ENCODE measurements at places on chromosomes 4 and X.

DNA sequence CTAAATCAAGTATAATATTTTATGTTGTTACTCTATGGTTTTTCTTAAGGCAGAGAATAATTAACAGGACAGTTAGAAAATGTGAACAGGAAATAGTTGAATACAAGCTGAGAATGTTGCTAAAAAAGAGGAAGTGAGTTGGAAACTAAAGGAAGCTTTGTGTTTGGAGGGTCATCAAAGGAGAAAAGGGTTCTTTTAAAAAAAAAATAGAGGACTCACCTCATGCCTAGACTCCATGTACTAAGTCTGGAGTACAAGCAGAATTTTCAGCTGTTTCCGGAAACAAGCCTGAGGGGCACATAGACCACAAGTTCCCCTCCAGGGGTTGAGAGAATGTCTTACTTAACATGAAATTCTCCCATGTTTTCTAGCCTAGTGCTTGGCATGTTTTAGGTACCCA, 20.1 kb upstream of the MAP7D3 start:
- no peak for DNase-seq

DNA sequence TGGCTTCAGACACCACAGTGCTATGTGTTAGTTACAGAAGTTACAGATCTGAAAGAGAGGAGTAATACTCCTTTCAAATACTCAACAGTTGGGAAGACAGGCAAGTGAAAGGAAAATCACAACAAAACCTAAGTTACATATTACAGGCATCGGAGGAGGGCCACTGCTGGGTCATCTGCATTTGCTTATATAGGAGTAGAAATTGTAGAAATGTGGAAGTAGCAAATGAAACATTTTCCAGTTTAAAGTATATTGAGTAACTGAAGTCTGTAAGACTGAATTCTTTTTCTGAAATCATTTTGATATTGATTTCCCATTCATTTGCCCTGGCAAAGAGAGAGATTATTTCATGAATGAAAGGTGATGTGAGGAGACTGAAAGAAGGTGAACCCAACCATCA, 201.7 kb downstream of the SPRY1 start:
- DNase-seq: no peak

DNA sequence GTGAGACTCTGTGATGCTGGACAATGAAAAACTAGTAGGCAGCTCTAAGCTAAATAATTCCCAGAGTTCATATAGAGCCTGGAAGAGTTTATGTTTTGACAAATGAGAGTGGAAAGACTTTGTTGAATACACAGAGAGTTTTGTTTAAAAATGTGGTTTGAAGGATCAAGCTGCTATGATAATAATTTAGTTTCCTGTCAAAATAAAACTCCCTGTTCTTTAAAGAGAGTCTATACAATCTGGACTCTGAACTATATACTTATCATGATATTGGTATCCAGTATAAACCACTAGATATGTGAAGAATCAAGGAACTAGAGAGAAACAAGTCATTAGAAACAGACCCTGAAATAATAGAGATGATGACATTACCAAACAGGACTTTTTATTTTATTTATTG, 158.6 kb downstream of the C4orf33 start:
- no peak for DNase-seq

GRCh38 chr4:19259920-19260319, 991.8 kb upstream of the SLIT2 start:
- DNase-seq: no peak

- no peak for DNase-seq
Measured at GRCh38 chrX:102849396-102849795, 87.7 kb upstream of the RAB40AL start.

DNA sequence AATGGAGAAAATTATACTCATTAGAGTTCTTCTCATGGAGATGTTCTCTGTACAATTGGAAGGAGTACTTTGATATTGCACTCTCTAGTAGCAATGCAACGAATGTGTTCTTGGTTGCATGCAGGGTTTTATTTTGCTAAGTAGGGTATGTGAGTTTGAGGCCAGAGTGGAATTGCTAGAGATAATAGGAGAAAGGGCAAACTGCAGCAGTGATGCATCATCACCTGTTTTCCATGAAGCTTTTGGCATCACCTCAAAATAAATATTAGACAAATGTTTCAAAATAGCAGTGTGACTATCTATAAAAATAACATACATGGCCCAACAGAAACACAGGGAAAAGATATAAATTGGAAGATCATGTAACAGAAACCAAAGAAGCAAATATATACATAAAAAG, 93.3 kb downstream of the TIGD2 start:
- no peak for DNase-seq

DNA sequence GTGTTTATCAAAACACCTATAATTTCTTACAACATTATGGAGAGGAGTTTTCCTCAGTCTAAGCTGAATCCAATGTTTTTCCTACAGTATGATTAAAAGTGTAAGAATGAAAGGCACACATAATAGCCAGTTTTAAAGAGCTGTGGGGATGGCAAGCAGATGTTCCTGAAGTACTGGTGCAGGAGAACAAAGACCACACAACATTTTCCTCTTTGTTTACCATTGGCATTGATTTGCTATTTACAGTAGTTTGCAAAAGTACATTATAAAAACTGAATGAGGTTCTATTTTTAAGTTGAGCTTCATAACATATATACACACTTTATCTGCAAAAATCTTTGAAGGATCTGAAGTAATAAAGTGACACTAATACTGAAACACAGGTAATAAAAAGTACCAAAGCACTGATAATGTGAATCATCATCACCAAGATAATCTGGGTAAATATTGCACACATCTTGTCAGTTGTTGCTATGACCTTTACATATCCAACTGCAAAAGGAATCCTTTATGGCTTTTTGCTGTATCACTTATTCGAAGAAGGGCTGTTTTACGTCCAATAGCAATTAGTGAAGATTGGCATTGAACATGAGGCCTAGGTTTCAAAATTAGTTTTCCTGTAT, 22.5 kb downstream of the TCEAL1 start:
- DNase-seq: no peak

- DNase-seq: no peak
Measured at GRCh38 chrX:111322231-111322855, 52.1 kb upstream of the CAPN6 start.

- peak; percentile 20 for DNase-seq
Measured at GRCh38 chr4:84792366-84793301, 173.9 kb downstream of the WDFY3 start.

DNA sequence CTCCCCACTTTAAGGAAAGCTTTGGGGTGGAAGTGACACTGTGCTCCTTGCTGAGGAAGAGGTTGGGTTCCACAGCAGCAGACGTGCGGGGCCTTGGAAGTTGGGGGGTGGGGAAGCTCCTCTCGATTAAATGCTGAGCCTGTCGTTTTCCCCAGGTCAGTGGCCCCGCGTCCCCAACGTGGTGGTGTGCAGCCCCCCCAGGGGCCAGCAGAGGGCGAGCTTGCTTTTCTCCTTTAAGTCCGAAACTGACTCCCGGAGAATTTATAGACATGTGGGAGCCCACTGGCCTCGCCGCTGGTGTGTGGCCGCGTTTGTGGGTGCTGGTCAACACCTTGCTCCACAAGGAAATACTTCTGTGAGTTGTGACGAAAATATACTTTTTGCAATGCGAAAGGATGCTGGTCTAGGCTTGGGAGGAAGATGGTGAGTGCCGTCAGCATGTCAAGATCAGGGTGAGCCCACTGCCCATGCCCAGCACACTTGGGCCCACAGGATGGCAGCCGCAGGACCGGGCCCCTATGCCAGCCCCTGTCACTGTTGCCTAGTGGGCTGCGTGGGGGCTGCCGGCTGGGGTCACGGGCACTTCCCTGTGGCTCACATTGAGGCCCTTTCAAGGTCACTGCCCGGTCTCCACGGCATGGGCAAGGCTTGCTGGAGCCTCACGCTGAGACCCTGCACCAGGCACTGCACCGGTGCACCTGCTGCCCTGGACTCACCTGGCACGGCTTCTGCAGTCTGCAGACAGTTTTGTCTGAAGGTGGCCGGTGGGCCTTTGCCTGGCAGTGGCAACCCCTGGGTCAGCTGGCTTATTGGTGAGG, 9.4 kb downstream of the UVSSA start:
- peak; percentile 46 for DNase-seq

- no peak for DNase-seq
Measured at GRCh38 chr4:166318810-166319525, 445.9 kb downstream of the TLL1 start.

DNA sequence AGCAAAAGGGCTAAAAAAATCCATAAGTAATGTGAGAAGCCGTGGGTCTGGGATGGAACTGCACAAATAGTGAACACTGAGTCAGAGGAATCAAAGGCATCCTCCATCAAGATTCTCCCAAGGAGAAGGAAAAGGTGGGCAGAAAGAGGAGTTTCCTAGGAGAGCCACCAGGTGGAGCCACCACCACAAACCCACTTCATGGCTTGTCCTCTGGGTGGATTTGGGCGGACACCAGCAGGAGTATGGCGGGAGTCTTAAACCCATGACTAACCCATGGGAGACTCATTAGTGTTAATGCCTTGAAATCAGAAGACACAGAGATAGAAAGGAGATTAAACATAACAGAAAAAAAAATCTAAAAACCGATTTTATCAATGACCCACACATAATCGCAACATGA, 147.7 kb downstream of the SH3KBP1 start:
- DNase-seq: peak; percentile 53

- peak; percentile 12 for DNase-seq
Measured at GRCh38 chr4:91113130-91113706, 986.0 kb downstream of the CCSER1 start.

GRCh38 chr4:7104366-7105031, 36.6 kb upstream of the GRPEL1 start:
- DNase-seq: no peak

- no peak for DNase-seq
Measured at GRCh38 chr4:156638334-156638733, 333.3 kb downstream of the PDGFC start.

- no peak for DNase-seq
Measured at GRCh38 chr4:156870131-156870530, 101.5 kb downstream of the PDGFC start.

GRCh38 chr4:12186526-12186925, 757.8 kb upstream of the HS3ST1 start:
- DNase-seq: no peak

DNA sequence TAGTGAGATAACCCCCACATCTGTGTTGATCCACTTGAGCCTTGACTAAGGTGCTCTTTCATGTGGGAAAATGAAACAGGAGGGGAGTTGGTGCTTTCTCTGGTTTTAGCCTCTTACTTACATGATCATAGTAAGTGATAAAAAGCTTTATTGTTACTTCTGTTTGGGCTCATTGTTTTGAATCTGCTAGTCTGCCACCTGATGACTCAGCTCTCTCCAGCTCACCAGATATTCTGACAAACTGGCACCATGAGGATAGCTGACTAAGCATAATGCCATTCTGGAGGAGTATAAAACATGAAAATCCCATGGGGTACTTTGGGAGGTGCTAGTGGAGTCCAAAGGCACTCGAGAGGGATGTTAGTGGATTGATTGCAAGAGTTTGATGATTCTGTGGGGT, 824.0 kb downstream of the RAPGEF2 start:
- no peak for DNase-seq

DNA sequence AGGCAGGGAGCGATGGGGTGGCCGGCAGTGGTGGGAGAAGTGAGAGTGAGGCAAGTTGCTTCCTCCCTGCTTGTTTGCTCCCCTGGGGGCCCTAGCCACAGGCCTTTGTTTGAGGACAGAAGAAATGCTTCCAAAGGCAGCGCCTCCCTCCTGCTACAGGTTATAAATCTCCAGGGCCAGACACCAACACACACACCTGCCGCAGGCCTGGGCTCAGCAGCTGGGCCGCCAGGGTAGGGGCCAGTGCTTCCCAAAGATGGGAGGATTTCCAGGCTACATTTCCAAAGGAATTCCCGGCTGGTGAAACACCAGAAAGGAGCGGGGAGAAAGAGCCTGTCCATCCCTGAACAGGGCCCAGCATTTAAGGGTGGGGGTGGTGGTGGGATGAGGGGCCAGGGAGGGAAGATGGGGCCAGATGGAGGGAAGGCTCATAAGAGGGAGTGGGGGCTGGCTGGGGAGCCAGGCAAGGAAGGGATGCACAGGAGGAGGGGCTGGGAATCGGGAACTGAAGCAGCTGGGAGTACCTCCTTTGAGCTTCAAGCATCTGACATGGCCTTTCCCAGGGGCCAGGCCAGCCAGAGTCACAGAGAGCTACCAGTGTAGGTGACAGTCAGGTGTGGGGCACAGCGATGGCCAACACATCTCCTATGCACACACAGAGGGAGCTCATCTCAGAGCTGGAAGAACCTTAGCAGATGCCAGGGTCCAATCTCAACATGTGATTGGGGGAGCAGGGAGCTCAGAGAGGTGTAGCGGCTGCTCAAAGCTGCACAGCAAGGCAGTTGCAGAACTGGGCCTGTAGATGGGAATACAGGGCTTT, 143.9 kb downstream of the PJA1 start:
- no peak for DNase-seq

- DNase-seq: no peak
Measured at GRCh38 chr4:172068506-172068905, 255.3 kb downstream of the GALNTL6 start.

DNA sequence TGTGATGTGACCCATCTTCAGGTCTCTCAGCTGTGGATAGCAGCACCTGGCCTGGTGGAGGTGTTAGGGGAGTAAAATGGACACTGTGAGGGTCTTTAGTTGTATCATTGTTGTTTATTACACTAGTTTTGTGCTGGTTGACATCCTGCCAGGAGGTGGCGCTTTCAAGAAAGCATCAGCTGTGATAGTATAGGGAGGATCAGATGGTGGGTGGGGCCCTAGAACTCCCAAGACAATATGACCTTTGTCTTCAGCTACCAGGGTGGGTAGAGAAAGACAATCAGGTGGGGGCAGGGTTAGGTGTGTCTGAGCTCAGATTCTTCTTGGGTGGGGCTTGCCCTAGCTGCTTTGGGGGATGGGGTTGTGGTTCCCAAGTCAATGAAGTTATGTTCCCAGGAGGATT, 162.8 kb downstream of the PPP1R2C start:
- DNase-seq: peak; percentile 7

DNA sequence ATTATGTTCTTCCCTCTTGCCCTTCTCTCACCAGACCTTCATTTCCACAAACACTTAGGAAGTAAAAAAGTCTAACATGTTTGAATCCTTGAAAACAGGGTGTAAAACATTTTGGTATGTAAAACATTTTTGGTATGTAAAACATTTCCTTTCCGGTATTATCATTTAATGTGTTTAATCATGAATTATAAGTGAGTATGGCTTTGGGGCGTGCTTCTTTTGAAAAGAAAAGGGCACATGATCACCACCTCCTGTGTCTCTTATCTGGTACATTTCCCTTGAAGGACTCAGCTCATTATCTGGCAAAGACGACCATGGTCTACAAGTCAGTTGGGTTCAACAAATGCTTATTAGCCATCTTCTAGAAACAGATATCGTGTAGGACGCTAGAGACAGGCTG, 283.6 kb downstream of the FRMPD4 start:
- no peak for DNase-seq

DNA sequence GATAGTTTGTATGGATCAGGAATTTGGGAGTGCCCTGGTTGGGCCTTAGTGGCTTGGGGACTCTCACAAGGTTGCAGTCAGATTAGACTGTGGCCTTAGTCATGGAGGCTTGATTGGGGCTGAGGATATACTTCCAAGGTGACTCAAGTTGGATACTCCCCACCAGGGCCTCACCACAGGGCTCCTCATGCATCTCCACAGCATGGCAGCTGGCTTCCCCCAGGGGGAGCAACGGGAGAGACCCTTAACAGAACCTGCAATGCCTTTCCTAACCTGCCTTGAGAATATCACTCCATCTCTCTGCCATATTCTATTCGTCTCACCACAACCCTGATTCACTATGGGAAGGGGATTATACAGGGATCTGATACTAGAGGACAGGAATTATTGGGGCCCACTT, 161.9 kb downstream of the RELL1 start:
- DNase-seq: no peak

- DNase-seq: no peak
Measured at GRCh38 chr4:67397931-67398330, 147.4 kb downstream of the CENPC start.

Measured in activated CD4-positive, alpha-beta T cell treated with anti-CD3 and anti-CD28 coated beads, Interleukin-10, Interleukin-2, amounts not matched to agents 100 ng/mL and 50 ng/mL, durations not matched to agents 16 hours and 8 hours (primary cell).